ENCODE measurements at places on chromosomes 2 and 18. TPM values are rescaled to one million over a fixed set of nuclear protein-coding genes. Genes with fewer than 3 reads are reported as not detected.

DNA sequence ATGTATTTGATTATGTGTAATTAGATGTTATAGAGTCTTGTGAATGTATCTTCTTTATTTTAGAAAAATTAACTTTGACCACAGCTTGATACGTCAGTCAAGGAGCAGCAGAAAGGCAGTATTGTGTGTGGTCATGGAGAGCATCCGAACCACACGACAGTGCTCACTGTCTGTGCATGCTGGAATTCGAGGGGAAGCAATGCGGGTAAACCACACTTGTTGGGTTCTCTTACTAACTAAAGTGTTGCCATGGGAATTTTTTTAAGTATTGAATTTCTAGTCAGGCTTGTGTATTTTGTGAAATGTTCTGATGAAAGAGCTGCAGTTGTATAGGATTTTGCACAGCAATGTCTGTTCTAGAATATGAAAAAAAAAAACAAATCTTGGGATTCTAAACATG, 4.8 kb downstream of the PJVK start:
- no peak for DNase-seq

Gene SKOR2
- total RNA-seq, result not detected

Gene PLCL1
- not detected for total RNA-seq

DNA sequence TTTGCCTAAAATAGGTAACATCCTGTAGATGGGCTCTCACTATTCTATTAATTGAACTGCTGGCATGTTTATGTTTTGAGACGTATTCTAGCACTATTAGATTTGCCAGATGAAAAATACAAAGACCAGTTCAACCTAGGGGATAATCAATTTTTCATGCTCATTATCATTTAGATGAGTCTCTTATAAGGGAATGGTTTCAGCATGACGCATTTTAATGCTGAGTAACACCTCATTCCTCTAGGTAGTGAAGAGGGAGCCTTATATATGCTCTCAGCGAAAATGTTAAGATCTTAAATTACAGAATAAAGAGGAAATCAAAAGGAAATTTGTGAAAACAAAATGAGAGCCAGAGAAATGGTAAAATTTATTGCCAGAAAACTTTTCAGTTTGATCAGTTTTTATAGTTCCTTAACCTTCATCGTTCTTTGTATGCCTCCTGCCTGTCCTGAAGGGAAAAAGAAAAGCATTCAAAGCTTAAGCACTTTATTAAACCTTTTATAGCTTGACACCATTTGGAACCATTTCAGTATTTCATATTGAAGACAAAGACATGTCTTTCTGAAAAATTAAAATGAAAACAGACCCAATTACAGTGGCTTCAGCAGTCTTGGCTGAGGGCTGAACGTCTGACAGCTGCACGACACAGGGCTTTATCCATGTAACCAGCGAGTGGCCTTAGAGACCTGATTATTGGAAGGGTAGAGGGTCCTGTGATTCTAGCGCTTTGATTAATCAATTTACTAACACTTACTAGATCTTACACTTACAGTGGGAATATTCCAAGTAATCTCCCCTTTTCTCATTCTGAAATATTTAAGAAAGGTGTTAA, 112.8 kb downstream of the ADCYAP1 start:
- DNase-seq, result no peak

Gene SEC11C
- total RNA-seq, result 297 TPM

GRCh38 chr2:62741954-62742722, 36.6 kb downstream of the EHBP1 start:
- DNase-seq, result no peak

DNA sequence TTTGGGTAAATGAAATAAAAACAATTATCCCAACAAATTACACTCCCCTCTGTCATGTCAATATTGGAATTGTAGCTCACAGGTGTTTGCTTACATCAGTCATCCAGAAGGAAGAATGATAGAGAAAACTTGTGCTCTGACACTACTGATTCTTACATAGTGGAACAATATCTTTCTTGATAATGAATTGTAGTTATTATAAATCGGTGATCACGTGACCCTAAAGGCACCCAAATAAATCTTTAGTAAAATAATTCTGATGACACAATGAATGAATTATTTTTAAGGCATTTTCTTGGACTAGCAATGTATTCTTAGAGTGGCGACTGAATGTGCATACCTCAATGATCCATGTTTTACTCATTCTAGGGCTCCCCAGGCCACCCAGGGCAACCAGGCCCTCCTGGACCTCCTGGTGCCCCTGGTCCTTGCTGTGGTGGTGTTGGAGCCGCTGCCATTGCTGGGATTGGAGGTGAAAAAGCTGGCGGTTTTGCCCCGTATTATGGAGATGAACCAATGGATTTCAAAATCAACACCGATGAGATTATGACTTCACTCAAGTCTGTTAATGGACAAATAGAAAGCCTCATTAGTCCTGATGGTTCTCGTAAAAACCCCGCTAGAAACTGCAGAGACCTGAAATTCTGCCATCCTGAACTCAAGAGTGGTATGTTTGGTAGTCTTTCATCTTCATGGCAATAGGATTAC, 34.5 kb downstream of the COL3A1 start:
- DNase-seq, result no peak

GRCh38 chr2:133400411-133400810, 167.9 kb downstream of the NCKAP5 start:
- DNase-seq, result no peak

Gene HRH4
- total RNA-seq, result not detected

Gene ASXL3
- not detected for total RNA-seq

Gene RFTN2
- total RNA-seq, result not detected
